ENCODE measurements at places on chromosomes 7 and 10.

GRCh38 chr7:36971515-36972139, 247.3 kb upstream of the AOAH start:
- DNase-seq = no peak

DNA sequence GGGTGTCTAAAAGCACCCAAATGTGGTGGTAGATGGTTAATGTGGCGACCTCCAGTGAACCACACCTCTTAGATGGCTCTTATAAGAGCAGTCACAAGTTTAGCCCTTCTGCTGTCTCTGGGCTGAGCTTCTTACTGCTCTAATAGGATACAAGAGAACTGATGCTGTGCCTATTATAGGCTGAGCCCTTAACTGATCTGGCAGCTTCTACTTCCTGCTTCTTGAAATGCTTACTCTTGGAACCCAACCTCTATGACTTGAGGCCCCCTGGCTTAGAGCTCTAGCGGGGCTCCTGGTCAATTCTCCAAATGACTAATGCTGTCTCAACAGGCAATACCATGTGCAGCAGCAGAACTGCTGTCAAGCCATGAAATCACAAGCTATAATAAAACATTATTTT, 35.0 kb upstream of the LSM8 start:
- no peak for DNase-seq

GRCh38 chr10:31602541-31603234, 283.7 kb downstream of the ZEB1 start:
- no peak for DNase-seq

DNA sequence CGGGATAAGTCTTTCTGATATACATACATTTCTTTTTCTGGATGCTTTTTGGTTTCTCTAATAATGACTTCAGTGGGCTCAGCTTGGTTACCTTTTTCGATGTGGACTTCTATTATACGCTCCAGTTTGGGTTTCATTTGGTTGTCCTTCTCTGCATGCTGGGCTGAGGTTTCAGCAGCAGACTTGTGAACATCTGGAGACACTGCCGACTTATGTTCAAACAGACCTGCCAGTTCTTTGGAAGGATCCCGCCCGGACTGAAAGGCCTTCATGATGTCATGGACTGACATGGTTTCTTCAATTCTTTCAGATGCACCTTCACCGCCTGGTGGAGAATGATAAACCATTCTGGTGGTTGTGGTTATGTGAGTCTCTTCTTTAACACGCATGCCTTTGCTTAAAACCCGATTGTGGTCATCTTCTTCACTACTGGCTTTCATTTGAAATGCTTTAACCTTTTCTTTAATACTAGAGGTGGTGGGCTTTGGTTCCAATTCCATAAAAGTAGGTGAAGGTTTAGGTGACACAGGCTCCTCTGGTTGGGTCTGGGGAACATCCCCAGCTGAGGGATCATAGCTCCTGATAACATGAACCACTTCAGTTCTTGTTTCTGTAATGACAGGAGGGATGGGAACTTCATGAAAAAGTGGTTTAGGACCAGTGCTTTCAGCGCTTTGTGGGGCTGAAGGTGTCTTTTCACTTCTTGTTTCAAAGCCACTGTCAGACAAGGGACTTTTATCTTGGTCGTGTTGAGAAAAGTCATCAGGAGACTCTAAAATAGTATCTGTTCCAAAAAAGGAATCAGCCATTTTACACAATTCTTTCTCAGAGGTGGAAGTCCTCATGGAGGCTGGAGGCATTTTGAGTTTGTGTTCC, 167.7 kb upstream of the CCDC6 start:
- no peak for DNase-seq

DNA sequence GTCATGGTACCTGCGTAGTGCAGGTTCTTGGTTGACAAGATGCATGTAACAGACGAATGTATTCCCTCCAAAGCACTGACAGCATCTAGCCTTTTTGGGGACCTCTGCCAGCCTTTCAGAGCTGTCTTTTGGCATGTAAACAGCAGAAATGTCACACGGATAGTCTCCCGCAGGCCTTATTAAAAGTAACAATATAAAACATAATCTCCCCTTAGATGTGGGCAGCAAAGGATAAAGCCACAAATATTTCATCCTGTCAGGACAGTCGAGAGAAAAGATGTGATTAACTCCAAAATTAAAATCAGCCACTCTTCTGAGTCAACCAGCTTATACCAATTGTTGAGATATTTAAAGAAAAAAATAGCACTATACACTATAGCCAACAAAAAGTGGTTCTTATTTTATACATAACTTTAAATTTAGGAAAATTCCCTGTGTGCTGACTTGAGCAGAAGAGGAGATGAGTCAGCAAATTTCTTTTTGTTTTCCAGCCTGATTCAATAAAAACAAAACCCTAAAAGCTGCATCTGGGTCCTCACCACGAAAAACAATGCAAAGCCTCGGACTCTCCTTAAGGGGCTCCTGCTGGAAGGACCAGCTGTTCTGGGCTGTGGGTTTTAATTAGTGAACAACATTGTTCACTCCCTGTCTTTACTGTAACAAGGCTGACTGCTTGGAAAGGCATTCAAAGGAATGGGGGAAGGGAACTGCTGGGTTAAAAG, 240.2 kb downstream of the ADAM12 start:
- DNase-seq = no peak

DNA sequence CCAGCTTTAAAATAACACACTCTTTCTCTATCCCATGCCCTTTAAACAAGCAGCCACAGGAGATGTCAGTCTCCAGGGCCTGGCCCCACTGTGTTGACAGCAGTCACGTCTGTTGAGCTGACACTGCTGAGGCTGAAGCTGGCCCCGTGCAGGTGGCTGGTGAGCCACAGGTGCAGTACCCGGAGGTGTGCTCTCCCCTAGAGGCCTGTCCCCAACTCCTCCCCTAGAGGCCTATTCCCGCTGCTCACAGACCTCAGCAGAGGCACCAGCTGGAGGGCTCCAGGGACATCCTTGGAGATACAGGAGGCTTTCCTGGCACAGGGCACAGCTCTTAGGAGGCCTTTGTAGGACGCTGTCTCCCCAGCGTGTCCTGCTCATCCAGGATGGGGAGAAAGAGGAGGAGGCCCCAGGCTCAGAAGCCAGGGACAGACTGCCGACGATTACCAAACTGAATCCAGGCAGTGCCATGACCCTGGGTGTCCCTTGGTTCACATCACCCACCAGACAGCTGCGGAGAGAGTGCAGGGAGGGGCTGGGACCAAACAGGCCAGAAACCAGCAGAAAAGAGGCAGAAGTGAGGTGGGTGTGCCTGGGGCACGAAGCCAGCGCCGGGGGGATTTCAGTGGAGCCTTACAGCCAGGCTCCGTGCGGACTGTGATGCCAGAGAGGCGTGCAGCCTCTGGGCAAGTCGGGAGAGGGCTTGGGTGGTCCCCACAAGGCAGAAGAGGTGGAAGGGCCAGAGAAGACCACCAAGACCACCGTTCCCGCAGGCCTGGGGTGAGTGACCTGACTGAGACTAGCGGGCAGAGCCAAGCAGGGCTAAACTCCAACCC, 18.5 kb upstream of the TTYH3 start:
- DNase-seq = no peak

DNA sequence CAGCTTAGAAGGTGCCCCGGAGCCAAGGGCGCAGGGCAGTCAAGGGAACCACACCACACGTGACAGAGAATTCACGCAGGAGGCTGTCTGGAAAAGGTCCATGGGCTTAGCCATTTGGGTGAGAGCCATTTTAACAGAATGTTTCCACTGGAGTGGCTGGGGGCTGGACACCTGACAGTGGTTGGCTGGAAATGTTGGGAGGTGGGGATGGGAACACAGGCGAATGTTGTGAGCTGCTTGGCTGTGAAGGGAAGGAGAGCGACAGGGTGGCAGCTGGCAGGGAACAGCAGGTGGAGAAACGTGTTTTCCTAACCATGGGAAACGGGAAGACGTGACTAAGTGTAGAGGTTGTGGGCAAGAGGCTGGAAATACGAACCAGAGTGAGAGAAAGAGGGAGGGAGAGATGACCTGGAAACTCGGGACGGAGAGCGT, 100.5 kb upstream of the ZNF32 start:
- DNase-seq = no peak

- DNase-seq = no peak
These were observed 25.7 kb upstream of the LMBR1 start for GRCh38 chr7:156918635-156919034.

GRCh38 chr7:138887872-138888656, 90.1 kb upstream of the ATP6V0A4 start:
- no peak for DNase-seq

- DNase-seq = no peak
These were observed 115.9 kb downstream of the GPR85 start for GRCh38 chr7:112970771-112971170.

- no peak for DNase-seq
These were observed 170.6 kb downstream of the FZD1 start for GRCh38 chr7:91434836-91435235.

DNA sequence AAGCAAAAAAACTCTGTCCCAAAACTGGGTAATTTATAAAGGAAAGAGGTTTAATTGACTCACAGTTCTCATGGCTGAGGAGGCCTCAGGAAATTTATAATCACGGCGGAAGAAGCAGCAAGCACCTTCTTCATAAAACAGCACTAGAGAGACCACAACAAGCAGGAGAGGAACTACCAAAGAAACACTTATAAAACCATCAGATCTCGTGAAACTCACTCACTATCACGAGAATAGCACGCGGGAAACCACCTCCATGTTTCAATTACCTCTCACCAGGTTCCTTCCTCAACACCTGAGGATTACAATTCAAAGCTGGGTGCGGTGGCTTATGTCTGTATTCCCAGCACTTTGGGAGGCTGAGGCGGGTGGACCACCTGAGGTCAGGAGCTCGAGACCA, 48.5 kb downstream of the PDIA4 start:
- no peak for DNase-seq
